ENCODE measurements at places on chromosomes 5 and 9.

- DNase-seq = peak; percentile 63
Observed at GRCh38 chr5:149257889-149258705, 13.6 kb upstream of the AFAP1L1 start.

- DNase-seq = peak; percentile 83
Observed at GRCh38 chr9:73050065-73050816, 97.4 kb upstream of the ALDH1A1 start.

- DNase-seq = peak; percentile 19
Observed at GRCh38 chr9:121634329-121635261, 16.8 kb upstream of the DAB2IP start.

GRCh38 chr9:117555964-117556629, 141.2 kb upstream of the ASTN2 start:
- DNase-seq = peak; percentile 15

GRCh38 chr9:77743386-77743785, 95.3 kb upstream of the GNA14 start:
- DNase-seq = peak; percentile 43

DNA sequence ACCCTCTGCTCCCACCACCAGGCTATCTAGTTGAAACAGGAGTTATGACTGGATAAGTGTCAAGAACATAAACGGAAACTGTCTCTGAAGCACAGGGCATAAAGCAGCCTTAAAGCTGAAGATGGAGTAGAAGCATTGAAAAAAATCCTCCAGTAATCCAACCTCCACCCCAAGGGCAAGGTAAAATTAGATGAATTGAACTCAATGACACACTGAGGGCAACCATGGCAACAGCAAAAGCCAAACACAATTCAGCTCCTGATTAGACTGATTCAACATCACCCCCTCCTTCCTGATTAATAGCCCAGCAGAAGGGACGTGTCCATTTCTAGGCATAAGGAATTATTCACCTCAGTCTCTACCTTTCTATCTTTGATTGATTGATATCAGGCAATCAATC, 183.2 kb upstream of the MAP3K1 start:
- DNase-seq = no peak

- DNase-seq = peak; percentile 81
Observed at GRCh38 chr9:96136992-96137670, 164.8 kb downstream of the HSD17B3 start.

GRCh38 chr5:125835293-125836172, 587.7 kb upstream of the GRAMD2B start:
- peak; percentile 34 for DNase-seq

- no peak for DNase-seq
Observed at GRCh38 chr9:94801681-94802080, 75.2 kb downstream of the AOPEP start.

DNA sequence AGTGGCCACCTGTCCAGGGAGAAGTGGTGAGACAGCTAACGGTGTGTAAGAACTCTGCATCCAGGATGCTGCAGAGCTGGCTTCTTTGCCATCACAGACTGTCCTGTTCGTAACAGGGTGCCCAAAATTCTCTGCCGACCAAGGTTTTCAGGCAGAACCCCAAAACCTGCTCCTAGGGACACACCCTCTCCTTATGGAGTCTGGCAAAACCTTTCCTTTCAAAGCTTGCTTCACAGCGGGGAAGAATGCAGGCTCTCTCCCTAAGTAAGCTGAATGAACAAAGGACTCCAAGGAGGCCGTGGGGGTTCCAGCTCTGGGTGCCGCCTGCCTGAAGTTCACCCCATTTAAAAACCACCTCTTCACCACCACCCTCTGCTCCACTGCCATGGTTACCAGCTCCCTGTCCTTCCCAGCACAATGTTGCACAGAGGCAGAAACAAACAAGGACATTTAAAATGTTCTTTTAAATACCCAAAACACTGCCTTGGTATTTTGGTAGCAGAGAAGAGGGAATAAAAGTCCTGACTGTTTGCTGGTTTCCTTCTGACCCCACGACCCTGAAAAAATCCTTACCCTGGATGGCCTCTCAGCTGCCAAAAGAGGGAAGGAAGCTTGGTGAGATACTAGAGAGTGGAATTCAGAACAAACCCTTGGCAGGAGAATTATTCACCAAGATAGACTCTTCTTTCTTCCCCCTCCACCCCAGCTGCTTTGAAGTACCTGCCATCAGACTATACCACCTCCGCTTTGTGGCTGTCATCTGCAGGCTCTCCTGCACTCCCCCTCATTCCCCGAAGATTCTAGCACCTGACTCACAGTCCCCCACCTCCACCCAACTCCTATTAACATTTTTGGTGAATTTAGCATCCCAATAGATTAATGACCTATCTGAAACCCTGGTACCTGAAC, 7.1 kb upstream of the KLF9 start:
- peak; percentile 61 for DNase-seq

GRCh38 chr5:93192087-93192486, 388.9 kb downstream of the NR2F1-AS1 start:
- peak; percentile 80 for DNase-seq

GRCh38 chr5:158619083-158619788, 480.5 kb downstream of the EBF1 start:
- DNase-seq = peak; percentile 30

DNA sequence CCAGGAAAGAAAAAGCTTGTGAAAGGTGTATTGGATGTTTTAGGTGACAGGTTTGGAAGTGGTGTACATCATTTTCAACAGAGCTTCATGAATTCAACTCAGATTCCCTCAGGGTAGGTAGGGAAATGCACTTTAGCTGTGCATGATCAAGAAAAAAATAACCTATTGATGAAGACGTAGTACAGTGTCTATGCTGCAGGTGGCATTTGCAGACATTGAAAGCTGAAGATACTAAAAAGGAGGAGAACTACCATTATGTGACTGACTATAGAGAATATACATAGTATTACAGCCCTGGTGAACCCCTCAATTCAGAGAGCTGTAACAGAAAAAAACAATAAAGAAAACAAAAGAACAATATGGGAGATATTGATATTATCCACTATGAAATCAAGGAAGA, 2344.7 kb upstream of the ACO1 start:
- DNase-seq = no peak

- DNase-seq = no peak
Observed at GRCh38 chr5:167452136-167452535, 839.3 kb upstream of the WWC1 start.

DNA sequence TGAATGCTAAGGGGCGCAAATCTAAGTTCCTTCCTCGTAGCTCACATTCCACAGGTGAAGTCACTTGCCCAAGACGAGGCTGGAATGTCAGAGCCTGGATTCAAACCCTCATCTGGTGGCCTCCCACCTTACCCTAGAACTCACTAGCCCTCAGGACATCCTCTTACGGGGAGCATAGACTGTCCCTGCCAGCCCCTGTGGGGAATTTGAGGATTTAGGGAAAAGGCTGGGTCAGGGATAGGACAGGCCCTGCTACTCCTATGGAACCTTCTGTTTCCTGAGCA, 45.0 kb downstream of the IRF1 start:
- no peak for DNase-seq

GRCh38 chr9:136119061-136119882, 597 bp upstream of the TMEM250 start:
- DNase-seq = peak; percentile 49

DNA sequence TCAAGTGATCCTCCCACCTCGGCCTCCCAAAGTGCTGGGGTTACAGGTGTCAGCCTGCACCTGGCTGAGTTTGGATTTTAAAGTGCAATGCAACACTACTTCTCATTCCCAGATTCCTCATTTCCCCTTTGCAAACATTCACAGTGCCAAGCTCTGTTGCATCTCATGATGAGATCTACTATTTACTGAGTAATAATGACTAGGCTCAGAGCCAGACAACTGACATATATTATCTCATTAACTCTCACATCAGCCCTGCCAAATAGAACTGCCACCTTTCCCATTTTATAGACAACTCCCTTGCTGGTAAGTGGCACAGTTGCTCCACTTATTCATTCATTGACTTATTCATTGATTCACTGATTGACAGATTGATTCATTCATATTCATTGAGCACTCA, 7.0 kb downstream of the PDE6A start:
- DNase-seq = no peak

DNA sequence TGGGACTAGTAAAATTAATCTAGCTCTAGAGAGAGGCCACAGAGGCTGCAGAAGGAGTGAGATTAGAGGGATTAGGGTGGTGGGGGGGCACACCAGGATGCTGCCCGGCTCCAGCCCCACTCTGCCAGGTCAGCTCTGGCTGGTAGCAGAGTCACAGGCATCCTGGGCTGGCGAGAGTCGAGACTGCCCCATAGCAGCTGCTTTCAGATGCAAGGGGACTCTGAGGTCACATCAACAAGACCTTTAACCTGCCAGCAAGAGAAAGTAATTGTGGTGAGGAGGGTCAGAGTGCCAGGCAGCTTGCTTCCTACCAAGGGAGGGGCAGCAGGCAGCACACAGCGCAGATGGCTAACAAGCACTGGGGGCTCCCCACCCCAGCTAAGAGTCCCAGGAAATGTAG, 7.5 kb downstream of the EPB41L4B start:
- no peak for DNase-seq

GRCh38 chr5:179553875-179554274, 3.5 kb downstream of the RUFY1 start:
- peak; percentile 71 for DNase-seq

DNA sequence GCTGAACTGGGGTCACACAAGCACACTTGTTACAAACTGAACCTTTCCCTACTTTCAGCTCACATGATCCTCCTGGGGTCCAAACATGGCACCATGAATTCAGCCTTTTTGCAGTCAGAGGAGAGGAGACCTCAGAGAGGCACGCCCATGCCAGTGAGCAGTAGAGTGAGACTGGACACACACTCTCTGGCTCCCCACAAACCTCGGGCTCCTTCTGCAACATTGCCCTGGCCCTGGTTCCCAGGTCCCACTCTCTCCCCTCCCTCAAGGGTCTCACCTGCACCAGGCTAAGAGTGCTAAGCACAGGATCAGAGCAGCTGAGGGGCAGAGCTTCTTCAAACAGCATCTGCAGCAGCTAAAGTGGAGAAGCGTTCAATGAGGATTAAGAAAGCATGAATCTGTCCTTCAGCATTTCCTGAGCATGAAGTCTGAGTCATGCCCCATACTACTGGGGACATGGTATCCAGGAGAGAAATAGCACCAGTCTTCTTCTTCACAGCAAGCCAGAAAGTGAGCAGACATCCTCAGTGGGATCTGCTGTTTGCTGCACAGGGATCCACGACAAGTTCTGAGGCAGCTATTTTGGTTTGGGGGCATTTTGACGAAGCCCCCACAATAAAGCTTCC, 27.2 kb downstream of the SLC35A4 start:
- peak; percentile 59 for DNase-seq

- DNase-seq = peak; percentile 15
Observed at GRCh38 chr5:16666883-16667398, 50.1 kb upstream of the RETREG1 start.

DNA sequence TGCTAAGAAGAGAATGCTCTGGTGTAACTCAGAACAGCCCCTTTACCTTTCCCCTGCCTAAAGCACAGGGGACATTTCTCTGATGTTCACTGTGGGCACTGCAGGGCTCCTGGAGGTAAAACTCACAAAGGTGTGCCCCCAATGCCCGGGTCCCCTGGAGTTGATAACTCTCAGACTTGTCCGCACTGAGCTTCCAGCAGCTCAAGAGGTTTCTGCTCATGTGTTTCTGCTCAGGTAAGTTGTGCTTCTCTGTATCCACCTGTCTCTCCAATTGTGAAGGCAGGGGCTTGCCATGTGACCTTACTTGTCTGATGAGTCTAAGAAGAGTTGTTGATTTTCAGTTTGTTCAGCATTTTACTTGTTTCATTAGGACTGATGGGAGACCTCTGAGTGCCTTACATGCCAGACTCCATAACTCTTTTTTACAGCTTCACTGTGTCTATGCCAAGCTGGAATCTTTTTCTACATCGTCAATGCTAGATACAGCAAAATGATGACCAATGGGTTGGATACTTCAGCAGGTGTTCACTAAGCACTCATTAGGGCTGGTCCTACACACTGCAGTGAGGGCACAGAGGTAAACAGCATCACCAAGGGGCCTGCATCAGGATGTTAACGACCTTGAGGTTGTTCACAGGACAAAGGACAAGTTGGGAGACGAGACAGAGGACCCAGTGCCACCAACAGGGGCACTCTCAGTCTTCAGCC, 56.4 kb downstream of the MRPL36 start:
- DNase-seq = no peak

DNA sequence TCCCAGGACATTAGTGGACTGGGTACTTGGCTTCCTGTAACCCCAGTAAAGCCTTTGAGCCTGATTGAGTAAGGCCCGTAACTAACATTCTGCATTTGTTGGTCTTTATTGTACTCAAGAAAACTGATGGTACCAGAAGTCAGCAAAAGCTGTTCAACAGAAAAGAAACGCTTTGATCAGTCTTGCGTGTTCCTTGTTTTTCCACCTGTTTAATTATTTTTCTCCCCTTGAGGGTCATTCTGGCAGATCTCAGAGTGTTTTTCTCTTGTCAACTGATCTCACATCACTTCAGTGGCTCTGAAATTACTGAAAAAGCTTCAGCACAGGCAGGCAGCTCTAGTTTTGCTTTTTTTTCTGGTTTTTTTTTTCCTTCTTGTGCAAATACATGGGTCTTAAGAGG, 6.1 kb upstream of the TMEM268 start:
- no peak for DNase-seq

GRCh38 chr9:121107881-121108280, 33.1 kb downstream of the CNTRL start:
- no peak for DNase-seq

DNA sequence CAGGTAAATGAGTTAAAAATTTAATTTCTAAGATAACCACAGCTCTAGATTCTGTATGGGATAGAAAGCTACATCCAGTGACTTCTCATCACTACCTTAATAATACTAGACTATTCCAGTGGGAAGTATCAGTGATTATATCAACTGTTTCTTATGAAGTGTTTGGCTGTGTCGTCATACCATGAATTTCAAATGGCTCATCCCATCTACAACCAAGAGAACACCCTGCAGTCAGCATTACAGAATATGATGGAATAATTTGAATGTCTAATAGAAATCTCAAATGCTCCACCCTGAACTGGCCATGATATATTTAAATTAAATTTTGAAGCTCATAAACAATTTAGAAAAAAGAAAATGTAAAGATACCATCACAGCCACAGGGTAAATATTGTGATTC, 245.0 kb downstream of the ADAMTSL1 start:
- DNase-seq = no peak

- DNase-seq = no peak
Observed at GRCh38 chr5:152256580-152256979, 148.5 kb downstream of the NMUR2 start.

- peak; percentile 82 for DNase-seq
Observed at GRCh38 chr5:59673438-59674058, 220.0 kb downstream of the PDE4D start.

DNA sequence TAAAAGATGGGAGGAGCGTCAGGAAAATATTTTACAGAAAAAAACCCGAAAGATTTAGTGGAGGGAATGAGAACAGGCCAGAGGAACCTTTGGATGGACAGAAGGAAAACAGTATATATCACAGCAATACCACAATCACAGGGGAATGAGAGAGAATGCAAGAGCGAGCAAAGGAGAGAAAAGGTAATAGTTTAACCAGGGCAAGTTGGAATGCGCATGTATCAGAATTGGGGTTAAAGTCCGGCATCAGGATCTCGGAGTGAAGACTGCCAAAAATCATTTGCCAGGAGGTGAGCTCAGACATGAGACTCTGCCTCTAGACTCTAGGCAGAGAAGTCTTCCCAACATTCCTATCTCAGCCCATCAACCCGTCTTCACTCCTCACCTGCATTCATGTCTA, 36.8 kb downstream of the PCDHGC5 start:
- no peak for DNase-seq

- peak; percentile 93 for DNase-seq
Observed at GRCh38 chr5:139637438-139638089, 10.6 kb upstream of the CXXC5 start.

- peak; percentile 64 for DNase-seq
Observed at GRCh38 chr5:105952875-105953274, 1717.9 kb downstream of the EFNA5 start.

GRCh38 chr9:88820055-88820454, 171.2 kb upstream of the S1PR3 start:
- DNase-seq = no peak
